ENCODE measurements at places on chromosomes 11 and 22.

DNA sequence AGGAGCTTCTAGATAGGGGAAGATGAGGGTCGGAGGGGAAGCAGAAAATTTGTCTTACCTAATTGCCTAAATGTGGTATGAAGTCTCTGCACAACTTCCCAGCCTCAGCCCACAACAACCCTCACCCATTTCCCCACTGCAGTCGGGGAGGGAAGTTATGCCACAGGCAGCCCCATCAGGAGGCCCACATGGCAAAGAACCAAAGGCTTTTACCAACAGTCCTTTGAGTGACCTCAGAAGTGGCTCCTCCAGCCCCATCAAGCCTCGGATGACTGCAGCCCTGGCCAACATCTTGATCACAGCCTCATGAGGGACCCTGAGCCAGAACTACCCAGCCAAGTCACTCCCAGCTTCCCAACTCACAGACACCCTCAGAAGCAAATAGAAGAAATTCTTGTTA lies 54.8 kb downstream of the CHST1 start:
- no peak for DNase-seq

DNA sequence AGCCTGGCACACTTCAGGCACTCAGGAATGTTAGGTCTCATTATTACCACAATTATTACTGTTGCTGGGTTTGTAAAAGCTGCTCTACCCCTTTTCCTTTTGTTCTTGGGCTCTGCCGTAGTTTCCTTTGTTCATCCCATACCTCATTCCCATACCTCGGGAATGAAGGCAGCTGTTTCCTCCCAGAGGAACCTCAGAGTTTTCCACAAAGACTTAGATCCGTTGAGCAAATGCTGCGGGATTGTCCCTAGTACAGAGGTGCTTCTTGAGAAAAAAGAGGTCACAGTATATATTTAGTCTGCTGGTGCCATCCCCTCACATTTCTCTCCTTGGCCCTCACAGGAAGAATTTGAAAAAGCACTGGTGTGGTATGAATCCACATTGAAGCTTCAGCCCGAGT lies 134.7 kb downstream of the TTC17 start:
- DNase-seq, result no peak

DNA sequence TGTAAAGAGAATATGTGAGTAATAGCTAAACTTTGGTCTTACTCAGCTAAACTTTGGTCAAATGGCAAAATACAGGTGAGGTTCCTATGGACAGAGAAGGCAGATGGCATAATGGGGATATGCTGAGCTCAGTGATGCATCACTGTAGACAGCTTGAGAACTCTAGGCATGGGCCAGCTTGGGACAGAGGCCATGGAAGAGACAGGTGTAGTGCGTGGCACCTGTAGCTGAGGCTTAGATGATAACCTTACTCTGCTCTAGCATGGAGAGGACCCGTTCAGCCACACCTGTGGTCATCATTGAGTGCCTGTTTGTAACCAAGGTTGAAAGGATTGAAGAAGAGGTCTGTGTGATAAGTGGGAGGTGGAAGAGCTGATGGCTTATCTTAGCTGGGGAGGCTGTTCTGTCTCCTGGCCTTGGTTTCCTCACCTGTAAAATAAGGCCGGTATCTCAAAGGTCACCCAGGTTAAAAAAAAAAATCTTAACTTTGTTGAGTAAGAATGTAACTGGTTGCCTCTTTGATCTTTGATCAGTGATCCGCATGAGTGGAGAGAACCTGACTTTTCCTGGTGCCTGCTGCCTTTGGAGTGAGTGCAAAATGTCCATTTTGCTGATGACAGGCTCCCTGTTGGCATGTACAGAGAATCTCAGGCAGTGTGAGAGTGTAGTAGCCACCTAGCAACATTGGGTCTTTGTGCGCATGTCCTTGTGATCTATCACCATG lies 48.6 kb downstream of the ZNRF3 start:
- DNase-seq, result no peak

- no peak for DNase-seq
Observed at GRCh38 chr11:75190652-75191329, 39.9 kb downstream of the SLCO2B1 start.

- no peak for DNase-seq
Observed at GRCh38 chr11:93114304-93114703, 83.5 kb downstream of the SLC36A4 start.

DNA sequence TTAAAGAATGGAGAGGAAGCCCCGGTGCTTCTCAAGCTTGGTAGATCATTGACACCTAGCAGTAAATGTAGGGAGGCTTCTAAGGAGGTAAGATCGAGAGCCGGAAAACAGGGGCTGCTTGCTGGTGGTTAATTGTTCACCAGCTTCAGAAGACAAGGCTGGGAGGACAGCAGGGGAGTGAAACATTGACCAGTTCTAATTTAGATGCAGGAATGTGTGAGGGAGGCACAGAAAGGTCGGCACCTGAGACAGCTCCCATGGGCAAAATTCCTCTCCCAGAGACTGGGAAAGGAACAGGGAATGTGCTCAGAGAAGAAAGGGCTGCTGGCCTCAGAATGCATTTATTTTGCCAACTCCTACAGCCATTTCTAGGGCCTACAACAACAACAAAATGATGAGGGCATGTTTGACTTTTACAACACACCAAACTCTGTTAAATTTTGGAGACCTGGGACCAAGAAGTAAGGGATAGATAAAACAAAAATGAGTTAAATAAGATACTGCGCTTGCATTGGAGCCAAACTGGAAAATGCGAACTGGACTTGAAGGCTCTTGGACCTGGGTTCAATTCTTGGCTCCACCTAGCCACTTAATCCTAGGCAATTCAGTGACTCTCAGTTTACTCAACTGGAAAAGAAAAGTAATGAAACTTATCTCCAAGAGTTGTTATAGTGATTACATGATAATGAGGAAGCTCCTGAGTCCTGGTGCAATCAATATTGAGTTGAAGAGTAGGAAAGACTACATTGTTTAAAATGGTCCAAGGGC lies 31.0 kb downstream of the FZD4 start:
- no peak for DNase-seq

GRCh38 chr22:37269936-37270678 lies 12.2 kb upstream of the CYTH4 start:
- DNase-seq, result no peak

- no peak for DNase-seq
Observed at GRCh38 chr11:71962428-71963038, 33.7 kb downstream of the RNF121 start.

Measured in coronary artery (tissue), 2 donors.